Activated T-helper 1 cell treated with anti-CD3 and anti-CD28 coated beads, Interleukin-12 subunit alpha, Interleukin-12 subunit beta, Interleukin-2, Interleukin-4 antibody, amounts not matched to agents 30 ng/mL and 10 ng/mL and 1 ng/mL, durations not matched to agents 14 hours and 24 hours and 36 hours (primary cell): ENCODE measurements at places on chromosomes 3 and 15. TPM values are rescaled to one million over a fixed set of nuclear protein-coding genes. Genes with fewer than 3 reads are reported as not detected.

The TNFSF10 gene
- total RNA-seq, result 119 and 123 TPM in 2 replicates

The CEP70 gene
- 2.4 and 3.1 TPM in 2 replicates for total RNA-seq

The VWA5B2 gene
- total RNA-seq, result not detected in 2 replicates

- no peak overlapping the region for H3K27ac ChIP-seq
- H3K27me3 ChIP-seq, result no peaks in the 10 kb centered on the region
- H3K4me3 ChIP-seq, result no peak overlapping the region
- H3K4me1 ChIP-seq, result no peaks in the 10 kb centered on the region
- no peaks in the 10 kb centered on the region for H3K36me3 ChIP-seq
- DNase-seq, result no peak
Observed at GRCh38 chr3:87109465-87109864, 117.6 kb upstream of the CHMP2B start.

DNA sequence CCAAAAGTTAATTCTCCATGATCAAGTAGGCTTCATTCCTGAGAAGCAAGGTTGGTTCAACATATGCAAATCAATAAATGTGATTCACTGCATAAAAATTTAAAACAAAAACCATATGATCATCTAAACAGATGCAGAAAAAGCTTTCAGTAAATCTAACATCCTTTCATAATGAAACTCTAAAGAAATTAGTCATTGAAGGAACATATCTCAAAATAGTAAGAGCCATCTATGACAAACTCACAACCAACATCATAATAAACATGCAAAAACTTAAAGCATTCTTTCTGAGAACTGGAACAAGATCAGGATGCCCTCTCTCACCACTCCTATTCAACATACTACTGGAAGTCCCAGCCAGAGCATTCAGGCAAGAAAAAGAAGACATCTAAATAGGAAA lies 254.1 kb downstream of the AGBL1 start:
- no peak overlapping the region for H3K27ac ChIP-seq
- no peaks in the 10 kb centered on the region for H3K4me1 ChIP-seq
- no peaks in the 10 kb centered on the region for H3K36me3 ChIP-seq
- no peak overlapping the region for H3K4me3 ChIP-seq

DNA sequence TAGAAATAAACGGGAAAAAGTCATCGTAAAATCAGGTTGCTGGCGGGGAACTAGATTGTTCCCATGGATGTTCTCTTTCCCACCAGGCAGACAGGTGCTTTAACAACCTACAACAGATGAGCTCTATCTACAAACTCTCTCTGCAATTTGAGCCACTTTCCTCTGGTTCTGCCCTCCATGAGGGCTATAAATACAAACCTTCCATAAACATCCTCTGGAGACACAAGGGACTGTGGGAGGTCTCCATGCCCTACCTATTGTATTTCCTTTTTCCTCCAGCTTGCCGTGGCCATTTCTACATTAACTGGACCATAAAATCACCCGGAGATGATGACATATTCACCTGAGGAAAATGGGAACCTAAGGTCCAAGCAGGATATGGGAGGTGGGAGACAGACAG lies 151.1 kb downstream of the GABRB3 start:
- no peak for DNase-seq
- H3K27me3 ChIP-seq, result no peaks in the 10 kb centered on the region
- H3K4me1 ChIP-seq, result no peaks in the 10 kb centered on the region
- no peak overlapping the region for H3K4me3 ChIP-seq
- no peak overlapping the region for H3K27ac ChIP-seq

DNA sequence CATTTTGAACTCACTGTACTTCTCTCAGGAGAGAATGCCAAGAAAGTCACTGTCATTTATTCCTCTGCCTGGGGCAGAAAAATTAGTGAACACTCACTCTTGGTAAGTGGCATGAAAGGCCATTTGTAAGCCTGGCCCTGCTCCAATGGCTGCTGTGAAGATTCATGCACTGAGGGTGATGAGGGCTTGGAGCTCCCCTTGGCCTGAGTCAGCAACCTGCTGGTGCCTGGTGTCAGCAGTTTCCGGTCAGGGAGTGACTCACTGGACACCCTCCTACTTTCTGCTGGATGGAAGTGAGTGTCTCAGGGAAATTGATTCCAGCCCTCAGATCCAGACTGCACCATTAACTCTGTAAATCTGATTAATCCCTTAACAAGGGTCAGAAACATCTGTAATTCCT lies 37.6 kb downstream of the TRA2B start:
- no peaks in the 10 kb centered on the region for H3K36me3 ChIP-seq
- no peak for DNase-seq
- peaks cover 11% of the 10 kb centered on the region for H3K27me3 ChIP-seq
- no peak overlapping the region for H3K27ac ChIP-seq
- H3K4me1 ChIP-seq, result no peaks in the 10 kb centered on the region
- no peak overlapping the region for H3K4me3 ChIP-seq

GRCh38 chr3:5505997-5506396 lies 318.5 kb downstream of the EDEM1 start:
- H3K36me3 ChIP-seq, result no peaks in the 10 kb centered on the region
- no peak for DNase-seq
- no peak overlapping the region for H3K27ac ChIP-seq
- H3K4me1 ChIP-seq, result no peaks in the 10 kb centered on the region
- H3K27me3 ChIP-seq, result no peaks in the 10 kb centered on the region

GRCh38 chr3:136120373-136121348 lies 75.5 kb downstream of the MSL2 start:
- H3K4me1 ChIP-seq, result no peaks in the 10 kb centered on the region
- H3K27ac ChIP-seq, result no peak overlapping the region
- H3K36me3 ChIP-seq, result no peaks in the 10 kb centered on the region
- peaks cover 18% of the 10 kb centered on the region for H3K27me3 ChIP-seq
- H3K4me3 ChIP-seq, result no peak overlapping the region
- no peak for DNase-seq

GRCh38 chr3:119257654-119258410 lies 17.2 kb upstream of the B4GALT4 start:
- peaks cover 14% of the 10 kb centered on the region for H3K4me1 ChIP-seq
- no peak overlapping the region for H3K27ac ChIP-seq
- DNase-seq, result no peak
- H3K36me3 ChIP-seq, result no peaks in the 10 kb centered on the region
- H3K4me3 ChIP-seq, result no peak overlapping the region
